Choroid plexus epithelial cell (primary cell): ENCODE measurements at places on chromosomes 3 and 15.

DNA sequence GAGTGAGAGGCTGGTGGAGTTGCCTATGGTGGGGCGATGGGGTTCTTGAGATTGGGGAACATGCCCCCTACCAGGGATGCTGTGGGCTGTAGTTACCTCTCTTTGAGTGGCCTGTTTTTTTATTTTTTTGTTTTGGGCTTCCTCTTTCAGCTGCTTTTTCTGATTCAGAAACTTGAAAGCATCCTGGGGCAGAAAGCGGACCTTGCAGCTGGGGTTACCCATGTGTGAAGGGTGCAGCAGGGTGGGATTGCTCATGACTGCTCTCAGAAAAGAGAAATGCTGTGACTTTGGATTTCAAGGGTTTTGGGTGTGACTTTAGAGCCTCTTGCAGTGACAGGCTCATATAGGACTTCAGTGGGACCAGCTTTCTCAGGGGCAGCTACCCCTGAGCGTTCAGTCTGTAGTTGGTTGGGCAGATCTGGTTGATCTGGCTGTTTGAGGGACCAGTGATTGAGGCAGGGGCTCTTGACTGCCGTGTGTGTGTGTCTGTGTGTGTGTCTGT, 1.8 kb downstream of the LIMD1 start:
- no peak for DNase-seq

GRCh38 chr3:194971009-194971408, 285.3 kb downstream of the FAM43A start:
- DNase-seq, result no peak

DNA sequence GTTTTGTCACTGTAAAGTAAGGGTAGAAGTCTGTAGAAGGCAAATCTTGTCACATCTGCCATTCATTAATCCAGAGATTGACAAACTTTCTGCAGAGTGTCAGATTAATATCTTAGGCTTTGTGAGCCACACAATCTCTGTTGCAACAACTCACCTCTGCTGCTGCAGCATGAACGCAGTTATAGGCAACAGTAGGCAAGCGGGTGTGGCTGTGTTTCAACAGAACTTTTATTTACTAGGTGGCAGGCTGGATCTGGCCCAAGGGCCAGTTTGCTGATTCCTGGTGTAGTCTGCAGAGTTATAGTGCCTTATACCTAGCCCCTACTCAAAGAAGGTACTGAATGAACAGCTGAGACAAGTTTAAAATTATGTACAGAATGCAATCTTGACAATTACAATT, 396.7 kb downstream of the FOXP1 start:
- DNase-seq, result peak; percentile 16

DNA sequence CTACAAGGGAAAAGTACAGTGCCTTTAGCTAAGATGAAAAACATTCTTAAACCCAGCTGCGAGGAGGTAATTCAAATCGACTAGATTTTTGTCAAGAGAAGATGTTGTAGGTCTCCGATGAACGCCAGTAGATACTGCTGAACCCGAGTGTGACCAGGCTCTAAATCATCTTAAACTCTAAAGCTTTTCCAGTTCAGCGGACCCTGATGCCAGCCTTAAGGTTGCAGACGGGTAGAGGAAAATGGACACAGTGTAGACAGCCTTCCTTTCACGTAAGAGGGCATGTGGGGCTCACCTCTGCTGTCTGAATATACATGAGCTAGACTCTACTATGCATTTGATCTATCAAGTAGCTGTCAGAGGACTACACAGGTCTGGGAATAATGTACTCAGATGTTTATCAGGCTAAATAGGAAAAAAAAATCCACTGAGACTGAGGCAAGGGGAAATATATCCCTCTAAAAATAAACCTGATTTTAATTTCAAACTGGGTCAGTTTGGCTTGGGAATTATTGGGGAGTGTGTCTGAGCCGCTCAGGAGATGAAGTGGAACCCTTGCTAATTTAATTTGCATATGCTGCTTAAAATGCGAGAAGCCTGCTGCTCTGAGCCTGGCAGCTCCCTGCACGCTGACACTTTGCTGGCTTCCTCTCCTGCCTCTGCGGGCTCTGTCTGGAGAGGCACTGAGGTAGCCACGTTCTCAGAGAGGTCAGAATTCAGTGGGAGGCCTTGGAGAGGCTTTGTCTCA, 151.9 kb downstream of the CADPS start:
- DNase-seq, result no peak

- peak; percentile 97 for DNase-seq
Observed at GRCh38 chr15:51759557-51760070, 8.2 kb downstream of the TMOD2 start.

DNA sequence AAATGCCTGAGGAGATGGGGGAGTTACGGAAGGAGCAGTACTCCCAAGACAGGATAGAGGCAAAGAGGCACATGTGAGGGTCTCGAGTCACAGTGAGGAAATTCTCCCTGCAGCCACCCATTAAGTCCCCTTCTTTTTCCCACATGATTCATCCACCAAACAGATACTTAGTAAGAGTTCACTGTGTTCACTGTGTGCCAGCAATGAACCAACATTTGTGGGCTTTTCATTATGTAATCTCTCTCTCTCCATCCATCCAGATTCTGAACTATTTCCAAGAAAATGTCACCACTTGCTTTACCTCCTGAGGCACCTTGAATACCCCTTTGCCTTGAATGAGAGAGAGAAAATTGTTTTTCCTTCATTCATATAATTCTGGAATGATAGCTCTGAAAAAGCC, 24.6 kb upstream of the LRRFIP2 start:
- peak; percentile 24 for DNase-seq

- no peak for DNase-seq
Observed at GRCh38 chr3:65671004-65671403, 367.7 kb downstream of the MAGI1 start.

DNA sequence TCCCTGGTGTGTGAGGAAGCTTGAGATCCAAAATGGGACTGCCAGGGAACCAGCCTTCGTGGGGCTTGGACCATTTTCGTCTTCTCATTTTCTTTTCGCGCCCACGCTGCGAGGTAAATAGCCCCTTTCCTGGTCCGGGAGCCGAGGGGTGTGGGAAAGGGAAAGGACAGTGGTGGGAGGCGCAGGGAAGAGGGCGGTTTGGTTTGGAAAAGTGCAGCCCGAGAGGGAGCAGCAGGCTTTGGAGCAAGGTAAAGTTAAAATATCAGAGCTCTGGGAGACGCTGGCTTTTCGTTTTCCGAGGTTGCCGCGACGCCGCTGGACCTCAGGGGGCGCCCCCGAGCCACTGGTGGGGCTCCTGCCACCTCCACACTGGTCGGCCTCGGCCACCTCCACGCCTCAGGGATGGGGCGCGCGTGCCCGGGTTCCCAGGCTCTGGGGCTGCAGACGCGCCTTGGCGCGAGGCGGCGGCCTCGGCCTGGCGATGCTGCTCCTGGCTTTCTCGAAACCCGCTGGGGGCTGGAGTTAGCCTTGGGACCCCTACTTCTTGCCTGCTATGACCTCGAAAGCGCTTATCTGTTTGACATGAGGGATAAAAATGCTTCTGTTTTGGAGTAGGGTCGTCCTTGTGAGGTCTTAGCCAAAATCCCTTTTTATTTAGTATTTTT, 3.2 kb downstream of the PTPRG start:
- DNase-seq, result peak; percentile 76

- peak; percentile 71 for DNase-seq
Observed at GRCh38 chr15:39583596-39584265, 2.9 kb downstream of the THBS1 start.

DNA sequence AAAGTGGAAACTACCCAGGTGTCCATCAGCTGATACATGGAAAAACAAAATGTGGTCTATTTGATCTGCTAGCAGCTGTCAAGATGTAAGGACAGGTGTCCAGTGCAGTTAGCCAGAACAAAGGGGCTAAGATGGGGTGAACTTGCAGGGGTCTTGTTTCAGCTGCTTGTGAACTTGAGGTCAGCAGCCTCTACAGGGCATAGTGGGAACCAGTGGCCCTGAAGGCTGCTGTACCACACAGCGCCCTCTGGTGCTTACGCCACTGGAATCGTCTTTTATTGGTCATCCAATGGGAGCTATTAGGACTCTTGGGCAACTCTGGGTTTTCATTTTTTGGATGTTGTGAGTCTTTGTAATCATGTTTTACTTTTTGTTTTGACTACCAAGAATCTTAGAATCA, 62.2 kb upstream of the CTSH start:
- DNase-seq, result peak; percentile 70

- no peak for DNase-seq
Observed at GRCh38 chr15:69860921-69861320, 236.8 kb downstream of the TLE3 start.

DNA sequence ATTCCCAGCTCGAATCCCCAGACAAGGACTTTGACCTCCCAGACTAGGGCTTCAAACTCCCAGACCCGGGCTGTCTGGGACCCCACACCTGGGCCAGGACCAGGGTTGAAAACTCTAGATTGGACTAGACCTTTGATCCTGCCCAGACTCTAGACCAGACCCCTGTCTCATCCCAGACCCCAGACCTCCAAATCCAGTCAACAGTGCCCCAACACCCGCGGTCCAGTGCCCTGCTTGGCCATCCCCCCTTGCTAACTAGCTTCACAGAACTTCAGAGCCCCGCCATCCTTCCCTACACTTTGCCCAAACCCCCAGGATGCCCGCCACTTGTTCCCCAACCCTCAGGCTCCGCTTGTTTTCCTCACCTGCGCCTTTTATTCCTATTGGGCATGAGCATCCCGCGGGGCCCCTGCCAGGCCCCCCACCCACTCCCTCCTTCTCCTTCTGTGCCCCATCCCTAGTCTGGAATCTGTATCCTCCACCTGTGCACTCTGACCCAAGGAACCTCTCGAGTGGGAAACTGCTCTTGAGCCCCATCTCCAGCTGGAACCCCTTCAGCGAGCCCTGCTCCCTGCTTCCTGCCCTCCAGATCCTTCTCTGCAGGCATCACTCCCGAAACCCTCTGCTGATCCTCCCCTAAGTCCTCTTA, 604 bp downstream of the GNAI2 start:
- DNase-seq, result no peak

- DNase-seq, result no peak
Observed at GRCh38 chr15:91496754-91497691, 356.5 kb upstream of the SLCO3A1 start.

- DNase-seq, result no peak
Observed at GRCh38 chr3:67653425-67654098, 850 bp downstream of the SUCLG2 start.

GRCh38 chr15:48644467-48644826, 1.1 kb downstream of the FBN1 start:
- peak; percentile 47 for DNase-seq

DNA sequence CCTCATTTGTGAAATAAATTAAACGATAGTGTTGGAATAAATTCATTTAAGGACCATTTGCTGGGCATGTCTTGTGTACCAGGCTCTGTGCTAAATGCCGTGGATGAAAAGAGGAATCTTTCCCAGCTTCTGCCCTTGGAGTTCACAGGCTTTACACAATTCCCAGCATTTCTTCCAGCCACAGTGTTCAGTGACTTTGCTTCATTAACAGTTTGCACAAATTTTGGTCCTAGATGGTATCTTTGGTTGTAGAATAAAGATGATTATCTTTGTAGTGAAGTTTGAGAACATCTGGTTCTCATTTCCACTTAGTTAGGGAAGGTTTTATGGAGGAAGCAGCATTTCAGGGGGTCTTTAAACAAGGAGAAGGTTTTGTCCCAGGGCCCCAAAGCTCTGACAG, 100.1 kb downstream of the LRTM1 start:
- DNase-seq, result no peak

GRCh38 chr3:87624860-87625259, 348.5 kb upstream of the POU1F1 start:
- no peak for DNase-seq

DNA sequence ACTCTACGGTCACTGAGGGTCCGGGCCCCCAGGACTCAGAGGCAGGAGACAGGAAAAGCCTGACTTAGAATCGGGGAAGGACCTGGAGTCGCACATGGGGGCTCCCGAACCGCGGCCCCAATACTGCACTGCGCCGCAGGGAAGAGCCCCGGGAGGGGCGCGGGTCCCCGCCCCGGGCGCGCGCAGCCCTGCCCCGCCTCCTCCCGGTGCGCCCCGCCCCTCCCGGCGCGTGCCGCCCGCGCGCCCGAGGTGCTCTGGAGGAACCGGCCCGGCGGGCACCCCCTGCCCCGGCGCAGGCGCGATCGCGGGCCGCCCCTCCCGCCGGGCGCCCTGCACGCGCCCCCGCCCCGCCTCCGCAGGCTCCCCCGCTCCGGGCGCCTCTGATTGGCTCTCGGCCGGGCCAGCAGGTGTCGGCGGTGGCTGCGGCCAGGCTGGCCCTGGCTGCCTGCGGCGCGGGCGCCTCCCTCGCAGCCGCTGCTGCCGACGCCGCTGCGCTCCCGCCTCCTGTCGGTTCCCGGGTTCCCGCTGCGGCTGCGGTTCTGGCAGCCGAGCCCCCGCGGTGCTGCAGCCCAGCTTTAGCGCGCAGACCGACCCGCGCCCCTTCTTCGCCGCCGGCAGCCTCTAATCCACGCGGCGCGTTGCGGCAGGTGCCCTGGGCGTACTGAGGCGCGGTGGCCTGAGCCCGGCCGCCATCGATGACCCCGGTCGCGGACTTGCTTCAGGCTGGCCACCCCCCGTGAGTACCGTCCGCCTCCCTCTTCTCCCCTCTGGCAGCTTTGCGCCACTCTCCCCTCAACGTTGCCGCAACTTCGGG, at the start of gene MYRIP:
Gene MYRIP (plus strand): TSS at position 429 of the 814 bp plus-strand sequence. CDS start 91,208 bp downstream, outside the sequence.
- DNase-seq, result peak; percentile 13

DNA sequence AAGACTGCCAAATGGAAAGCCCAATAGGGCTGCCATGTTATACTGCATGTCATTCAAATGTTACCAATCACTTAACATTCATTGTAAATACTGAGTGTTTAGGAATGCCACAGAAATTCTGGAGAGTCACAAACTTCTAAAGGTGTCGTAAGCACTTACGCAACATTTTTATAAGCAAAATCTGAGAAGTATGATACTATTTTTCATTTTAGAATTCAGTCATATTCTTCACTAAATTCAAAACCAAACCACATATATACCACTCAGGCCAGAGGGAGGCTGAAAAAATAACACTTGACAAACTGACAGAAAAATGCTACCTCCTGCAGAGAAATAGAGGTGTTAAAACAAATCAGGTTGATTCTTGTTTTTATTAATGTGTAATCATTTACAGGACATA, 89.8 kb downstream of the THBS1 start:
- no peak for DNase-seq

- DNase-seq, result no peak
Observed at GRCh38 chr3:127152684-127153505, 40.0 kb upstream of the PRR23E start.

DNA sequence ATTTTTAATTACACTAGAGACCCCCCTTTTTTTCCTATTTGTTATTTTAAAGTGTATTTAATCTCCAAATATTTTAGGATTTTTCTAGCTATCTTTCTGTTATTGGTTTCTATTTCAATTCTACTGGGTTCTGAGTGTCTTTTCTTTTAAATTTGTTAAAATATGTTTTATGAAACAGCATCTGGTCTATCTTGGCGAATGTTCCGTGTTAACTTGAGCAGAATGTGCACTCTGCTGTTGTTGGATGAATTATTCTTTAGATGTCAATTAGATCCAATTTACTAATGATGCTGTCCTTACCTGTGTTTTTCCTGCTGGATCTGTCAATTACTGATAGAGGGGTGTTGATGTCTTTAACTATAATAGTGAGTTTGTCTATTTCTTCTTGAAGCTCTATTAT, 462.0 kb upstream of the CNTN3 start:
- no peak for DNase-seq

DNA sequence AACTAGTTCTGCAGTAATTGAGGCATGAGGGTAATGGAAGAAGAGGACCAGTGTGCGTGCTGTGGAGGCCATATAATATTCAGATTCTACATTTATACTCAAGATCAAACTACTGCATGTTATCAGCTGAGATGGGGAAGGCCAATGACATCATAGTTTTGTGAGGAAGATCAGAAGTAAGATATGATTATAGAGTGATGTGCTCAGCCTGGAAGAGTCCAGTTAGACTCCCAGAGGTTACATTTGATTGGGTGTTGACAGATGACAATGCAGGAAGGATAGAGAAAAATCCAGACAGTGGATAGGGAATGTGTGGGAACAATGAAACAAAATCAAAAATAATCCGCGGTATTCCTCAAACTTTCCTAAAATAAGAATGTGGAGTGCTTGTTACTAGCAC, 35.4 kb downstream of the GOLIM4 start:
- DNase-seq, result no peak
